IMR-90 (cell line): ENCODE measurements at places on chromosomes 12 and 14. TPM values are rescaled to one million over a fixed set of nuclear protein-coding genes. Genes with fewer than 3 reads are reported as not detected.

DNA sequence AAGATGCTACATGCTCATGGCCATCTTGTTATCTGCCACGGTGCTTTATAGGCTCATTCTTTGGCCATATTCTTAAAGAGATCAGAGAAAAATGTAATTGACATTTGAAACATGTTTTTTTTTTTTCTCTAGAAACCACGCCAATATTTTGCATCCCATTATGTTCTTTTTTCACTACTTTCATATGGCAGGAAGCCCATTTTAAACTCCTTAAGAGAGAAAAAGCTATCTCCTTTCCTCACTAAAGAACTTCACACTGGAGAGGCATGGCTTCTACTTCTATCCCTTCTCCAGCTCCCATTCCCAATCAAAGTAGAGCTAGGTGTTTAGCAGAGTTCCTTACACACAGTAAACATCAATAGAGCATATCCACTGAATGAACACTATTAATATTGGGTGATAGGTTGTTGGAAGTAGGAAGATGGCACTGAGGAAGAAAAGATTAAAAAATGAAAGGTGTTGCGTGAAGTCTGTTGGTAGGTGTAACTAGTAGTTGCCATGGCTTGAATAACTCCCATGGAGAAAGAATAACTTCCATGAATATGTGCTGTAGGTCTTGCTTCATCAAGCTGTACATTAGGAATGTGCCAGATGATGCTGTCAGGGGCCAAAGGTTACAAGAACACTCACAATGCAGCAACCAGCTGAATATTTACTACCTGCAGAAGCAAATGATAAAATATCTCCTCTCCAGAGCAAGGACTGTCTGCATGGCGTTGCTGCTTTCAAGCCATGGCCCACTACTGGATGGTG is 178.8 kb downstream of the STXBP6 start:
- no peak overlapping the region for H3K4me3 ChIP-seq
- H3K4me1 ChIP-seq: no peaks in the 10 kb centered on the region
- H3K27ac ChIP-seq: no peak overlapping the region

DNA sequence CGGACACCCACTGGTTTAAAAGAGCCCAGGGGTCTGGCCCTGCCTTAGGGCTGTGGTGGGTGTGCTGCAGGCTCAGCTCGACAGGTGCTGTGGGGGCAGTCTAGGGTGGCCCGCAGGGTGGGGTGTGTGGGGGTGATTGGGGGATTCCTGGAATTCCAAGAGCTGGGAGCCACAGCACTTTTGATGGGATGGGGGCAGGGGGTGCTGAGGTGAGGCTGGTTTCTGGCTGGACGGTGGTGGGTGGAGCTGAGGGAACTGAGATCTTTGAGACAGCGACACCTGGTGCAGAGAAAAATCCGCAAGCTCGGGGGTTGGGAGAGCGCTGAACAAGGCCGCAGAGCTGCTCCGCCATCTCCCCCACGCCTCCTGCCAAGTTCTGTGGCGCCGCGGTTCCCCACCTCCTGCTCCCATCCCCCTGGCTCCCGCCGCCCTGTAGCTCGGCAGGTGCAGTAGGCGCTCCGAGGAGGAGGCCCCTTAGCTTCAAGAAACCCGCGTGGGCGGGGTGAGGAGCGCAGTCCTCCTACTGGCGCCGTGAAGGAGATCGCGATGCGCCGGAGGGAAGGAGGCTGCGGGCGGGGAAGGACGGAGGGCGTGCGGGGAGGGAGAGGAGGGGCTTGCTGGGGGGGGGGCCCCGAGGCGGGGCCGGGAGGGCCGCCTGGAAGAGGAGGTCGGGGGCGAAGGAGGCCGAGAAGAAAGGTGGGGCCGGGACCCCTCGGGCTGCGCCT is 1.3 kb upstream of the TEDC1 start:
- DNase-seq: peak; percentile 76
- peaks cover 25% of the 10 kb centered on the region; the same call in 1 of the 2 replicates for H3K27me3 ChIP-seq
- peaks cover 2% of the 10 kb centered on the region; the same call in 1 of the 2 replicates for H3K4me1 ChIP-seq
- peak overlapping the region; percentile 61 for H3K4me3 ChIP-seq

DNA sequence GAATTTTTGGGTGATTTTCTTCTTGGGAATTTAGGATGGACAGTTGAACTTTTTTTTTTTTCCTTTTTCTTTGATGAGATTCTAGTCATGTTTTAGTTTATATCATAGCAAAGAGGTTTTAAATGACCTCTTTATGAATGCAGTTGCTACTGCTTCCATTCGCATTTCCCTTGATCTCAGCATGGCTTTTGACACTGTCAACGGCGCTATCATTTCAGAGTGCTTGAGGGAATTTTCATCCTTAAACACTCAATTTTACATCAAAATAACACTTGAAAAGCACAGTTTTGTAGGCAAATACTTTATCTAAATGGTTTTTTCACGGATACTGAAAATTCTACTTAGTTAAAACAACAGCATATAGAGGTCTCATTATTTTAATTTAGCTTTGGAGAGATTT is 195.5 kb downstream of the NPAS3 start:
- H3K36me3 ChIP-seq: no peaks in the 10 kb centered on the region
- no peaks in the 10 kb centered on the region for H3K27me3 ChIP-seq
- DNase-seq: no peak
- no peak overlapping the region for H3K27ac ChIP-seq
- H3K4me1 ChIP-seq: no peaks in the 10 kb centered on the region

GRCh38 chr12:18432206-18432605 is 170.9 kb downstream of the PIK3C2G start:
- no peaks in the 10 kb centered on the region for H3K4me1 ChIP-seq
- no peaks in the 10 kb centered on the region for H3K27me3 ChIP-seq
- H3K36me3 ChIP-seq: no peaks in the 10 kb centered on the region
- no peak overlapping the region for H3K27ac ChIP-seq
- no peak for DNase-seq
- H3K4me3 ChIP-seq: no peak overlapping the region

GRCh38 chr12:32100888-32101287 is 5.8 kb upstream of the BICD1 start:
- H3K4me3 ChIP-seq: no peak overlapping the region
- DNase-seq: no peak
- no peak overlapping the region for H3K27ac ChIP-seq
- no peaks in the 10 kb centered on the region for H3K27me3 ChIP-seq
- H3K4me1 ChIP-seq: no peaks in the 10 kb centered on the region

The AMHR2 gene
- total RNA-seq: not detected in 2 replicates

- H3K36me3 ChIP-seq: no peaks in the 10 kb centered on the region
- no peaks in the 10 kb centered on the region for H3K27me3 ChIP-seq
- peak; percentile 30 for DNase-seq
- H3K27ac ChIP-seq: no peak overlapping the region
Observed at GRCh38 chr14:88695870-88696269, 96.9 kb downstream of the EML5 start.

- H3K27me3 ChIP-seq: 0 out of 2 replicates have a peak, but pooled peaks cover 2% of the 10 kb centered on the region
- H3K36me3 ChIP-seq: peaks cover 2% of the 10 kb centered on the region; the same call in 1 of the 2 replicates
- H3K27ac ChIP-seq: no peak overlapping the region
- no peak for DNase-seq
- peaks cover 3% of the 10 kb centered on the region; the same call in 1 of the 2 replicates for H3K4me1 ChIP-seq
Observed at GRCh38 chr12:108595711-108596647, 1.9 kb downstream of the TMEM119 start.
